ENCODE measurements at places on chromosomes 5 and 9.
A peak's percentile ranks its signal among the peaks of the same experiment; 100 is the strongest.

GRCh38 chr5:107457138-107457537 lies 213.6 kb downstream of the EFNA5 start:
- no peak for DNase-seq

DNA sequence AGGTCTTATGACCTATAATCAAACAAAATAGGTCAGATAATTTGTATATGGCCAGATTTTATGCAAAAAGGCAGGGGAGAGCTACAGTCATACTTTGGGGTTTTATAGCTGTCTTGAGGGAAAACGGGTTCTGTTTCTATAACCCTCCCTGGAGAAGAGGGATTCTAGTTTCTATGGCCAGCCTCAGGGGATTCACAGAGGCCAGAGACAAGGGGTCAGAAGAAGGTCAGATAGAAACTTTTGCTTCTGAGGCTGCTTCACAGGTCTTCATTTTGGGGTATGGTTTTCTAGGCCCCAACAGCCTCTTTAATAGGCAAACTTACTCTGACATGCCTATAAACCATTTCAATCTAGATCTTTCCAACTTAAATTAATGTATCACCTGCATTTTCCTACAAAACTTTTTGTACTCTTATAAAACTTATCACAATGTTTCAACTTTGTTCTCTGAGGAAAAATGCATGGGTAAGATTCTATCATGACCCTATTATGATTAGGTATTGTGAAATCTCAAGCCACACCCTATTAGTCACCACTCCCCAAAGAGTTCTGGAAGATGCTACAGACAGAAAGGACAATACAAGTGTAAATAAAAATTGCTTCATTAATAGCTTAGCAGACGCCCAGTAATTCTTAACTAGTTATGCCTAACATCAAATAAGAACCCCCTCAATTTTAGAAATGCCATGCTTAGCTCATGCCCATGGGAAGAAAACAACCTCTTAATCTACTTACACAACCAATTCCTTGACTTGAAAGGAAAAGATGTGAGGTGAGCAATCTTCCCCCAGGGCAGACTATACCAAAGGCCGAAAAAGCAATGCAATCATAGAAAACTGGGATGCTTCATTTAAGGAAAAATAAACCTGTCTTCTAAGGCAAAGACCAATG lies 396.6 kb downstream of the TLR4 start:
- DNase-seq: no peak

DNA sequence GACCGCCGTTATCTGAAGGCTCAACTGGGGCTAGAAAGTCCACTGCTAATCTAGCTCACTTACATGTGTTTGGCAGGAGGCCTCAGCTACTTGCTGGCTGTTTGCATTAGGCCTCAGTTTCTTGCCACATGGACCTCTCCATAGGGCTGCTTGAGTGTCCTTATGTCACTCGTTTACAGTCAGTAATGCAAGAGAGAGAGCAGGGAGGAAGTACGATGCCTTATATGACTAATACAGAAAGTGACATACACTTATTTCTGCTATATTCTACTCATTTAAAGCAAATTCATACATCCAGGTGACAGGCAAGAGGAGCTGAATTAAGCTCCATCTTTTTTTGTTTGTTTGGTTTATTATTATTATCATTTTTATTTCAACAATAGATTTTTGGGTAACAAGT lies 179.6 kb downstream of the LURAP1L start:
- DNase-seq: no peak

GRCh38 chr9:77000330-77000729 lies 19.1 kb upstream of the FOXB2 start:
- no peak for DNase-seq

DNA sequence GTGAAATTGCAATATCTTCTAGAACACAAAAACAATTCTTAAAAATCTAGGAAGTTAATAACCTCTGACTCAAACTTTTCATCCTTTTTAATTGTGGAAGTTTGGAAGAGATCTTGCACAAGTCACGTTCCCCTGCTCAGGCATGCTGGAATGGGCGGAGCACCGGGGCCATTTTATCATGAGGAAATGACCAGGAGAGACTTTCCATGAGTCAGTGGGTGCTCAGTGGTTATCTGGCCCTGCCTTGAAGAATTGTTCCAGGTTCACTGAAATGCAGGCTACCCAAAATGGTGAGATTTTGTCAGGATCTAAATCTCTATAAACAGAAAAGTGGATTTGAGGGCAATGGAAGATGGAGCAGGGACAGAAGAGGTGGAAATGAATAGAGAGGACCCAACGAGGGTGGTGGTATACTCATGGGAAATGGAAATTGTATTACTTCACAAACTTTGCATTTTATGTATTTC lies 61.2 kb downstream of the FYB1 start:
- no peak for DNase-seq

DNA sequence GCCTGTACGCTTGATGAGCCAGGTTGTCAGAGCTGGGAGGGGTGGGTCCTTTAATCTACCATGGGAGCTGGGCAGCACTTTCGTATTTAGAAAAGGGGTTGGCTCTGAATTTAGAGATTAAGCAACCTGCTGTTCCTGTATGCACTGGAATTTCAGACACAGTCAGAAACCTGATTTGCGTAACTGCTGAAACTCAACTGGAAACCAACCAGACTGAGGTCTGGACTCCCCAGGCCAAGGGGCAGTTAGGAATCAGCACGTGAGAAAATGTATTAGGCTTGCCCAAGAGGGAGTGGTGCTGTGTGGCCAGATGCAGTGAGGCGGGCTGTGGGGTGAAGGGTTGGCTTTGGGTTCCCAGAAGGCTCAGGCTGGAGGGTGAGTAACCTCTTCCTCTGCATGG lies 235.0 kb downstream of the GOLPH3 start:
- no peak for DNase-seq

- no peak for DNase-seq
Observed at GRCh38 chr9:70936536-70936935, 184.9 kb downstream of the TRPM3 start.

GRCh38 chr9:109520475-109521132 lies 22.5 kb upstream of the PTPN3 start:
- DNase-seq: no peak

GRCh38 chr9:98536542-98537173 lies 172.1 kb downstream of the GABBR2 start:
- DNase-seq: peak; percentile 43

DNA sequence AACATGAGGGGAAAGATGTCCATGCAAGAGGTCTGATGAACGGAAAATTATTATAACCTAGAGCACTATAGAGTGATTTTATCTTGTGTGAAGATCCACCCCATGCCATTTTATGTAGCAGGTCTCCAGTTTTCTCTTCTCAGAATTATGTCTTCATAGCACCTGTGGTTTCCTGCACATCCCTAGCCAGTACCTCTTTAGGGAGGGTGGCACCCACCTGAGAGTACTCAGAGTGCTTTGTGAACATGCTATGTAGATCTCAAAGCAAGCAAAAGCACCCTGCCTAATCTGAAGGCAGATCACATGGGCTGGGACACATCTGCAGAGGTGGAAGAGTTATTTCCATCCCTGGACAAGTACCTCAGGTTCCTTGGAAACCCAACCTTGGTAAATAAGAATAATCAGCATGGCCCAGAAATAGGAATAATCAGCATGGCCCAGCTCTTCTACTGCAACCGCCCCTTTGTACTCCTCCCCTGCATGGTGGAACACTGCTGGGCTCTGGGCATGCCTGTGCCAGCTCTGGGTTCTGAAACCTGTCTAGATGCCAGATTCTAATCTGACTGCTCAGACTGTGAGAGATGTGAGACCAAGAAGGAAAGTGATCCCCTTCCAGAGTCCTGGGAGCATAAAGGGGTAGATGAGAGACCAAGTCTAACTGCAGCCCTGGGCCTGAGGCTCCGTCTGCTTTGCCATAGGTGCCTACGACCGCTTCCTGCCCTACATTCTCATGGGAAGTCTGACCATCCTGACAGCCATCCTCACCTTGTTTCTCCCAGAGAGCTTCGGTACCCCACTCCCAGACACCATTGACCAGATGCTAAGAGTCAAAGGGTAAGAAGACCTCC lies 23.7 kb downstream of the SLC22A5 start:
- no peak for DNase-seq

DNA sequence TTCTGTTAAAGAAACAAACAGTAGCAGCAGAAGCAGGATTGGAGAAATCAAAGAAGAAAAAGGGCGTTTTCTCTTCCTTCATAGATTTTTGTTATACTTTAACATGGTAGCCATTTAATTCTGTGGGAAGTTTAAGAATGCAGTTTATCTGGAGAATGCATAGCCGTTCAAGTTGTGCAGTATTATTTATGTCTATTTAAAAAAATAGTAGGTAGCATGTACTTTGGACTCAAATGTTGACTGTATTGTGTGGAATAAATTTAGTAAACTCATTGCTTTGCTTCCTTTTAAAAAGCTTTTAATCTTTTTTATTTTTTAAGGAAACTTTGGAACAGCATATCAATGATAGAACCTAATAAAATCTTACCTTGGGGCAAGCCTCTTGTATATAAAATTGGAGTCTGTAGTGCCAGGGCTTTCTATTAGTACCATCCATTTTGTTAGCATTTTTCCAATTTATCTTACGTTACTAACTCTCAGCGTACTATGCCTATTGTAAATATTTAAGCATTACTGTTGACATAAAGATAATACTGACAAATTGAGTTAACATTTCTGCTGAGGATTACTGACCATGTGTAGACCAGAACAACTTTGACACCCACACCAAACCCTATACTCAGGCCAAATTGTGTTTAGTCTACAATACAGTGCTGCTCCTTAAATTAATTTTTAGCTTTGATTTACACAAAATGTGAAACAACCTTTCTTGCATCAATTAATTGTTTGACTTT lies 291.1 kb downstream of the NNT start:
- no peak for DNase-seq

- no peak for DNase-seq
Observed at GRCh38 chr9:23587433-23587832, 238.6 kb downstream of the ELAVL2 start.

GRCh38 chr9:124017051-124017928 lies 5.7 kb downstream of the LHX2 start:
- DNase-seq: no peak

DNA sequence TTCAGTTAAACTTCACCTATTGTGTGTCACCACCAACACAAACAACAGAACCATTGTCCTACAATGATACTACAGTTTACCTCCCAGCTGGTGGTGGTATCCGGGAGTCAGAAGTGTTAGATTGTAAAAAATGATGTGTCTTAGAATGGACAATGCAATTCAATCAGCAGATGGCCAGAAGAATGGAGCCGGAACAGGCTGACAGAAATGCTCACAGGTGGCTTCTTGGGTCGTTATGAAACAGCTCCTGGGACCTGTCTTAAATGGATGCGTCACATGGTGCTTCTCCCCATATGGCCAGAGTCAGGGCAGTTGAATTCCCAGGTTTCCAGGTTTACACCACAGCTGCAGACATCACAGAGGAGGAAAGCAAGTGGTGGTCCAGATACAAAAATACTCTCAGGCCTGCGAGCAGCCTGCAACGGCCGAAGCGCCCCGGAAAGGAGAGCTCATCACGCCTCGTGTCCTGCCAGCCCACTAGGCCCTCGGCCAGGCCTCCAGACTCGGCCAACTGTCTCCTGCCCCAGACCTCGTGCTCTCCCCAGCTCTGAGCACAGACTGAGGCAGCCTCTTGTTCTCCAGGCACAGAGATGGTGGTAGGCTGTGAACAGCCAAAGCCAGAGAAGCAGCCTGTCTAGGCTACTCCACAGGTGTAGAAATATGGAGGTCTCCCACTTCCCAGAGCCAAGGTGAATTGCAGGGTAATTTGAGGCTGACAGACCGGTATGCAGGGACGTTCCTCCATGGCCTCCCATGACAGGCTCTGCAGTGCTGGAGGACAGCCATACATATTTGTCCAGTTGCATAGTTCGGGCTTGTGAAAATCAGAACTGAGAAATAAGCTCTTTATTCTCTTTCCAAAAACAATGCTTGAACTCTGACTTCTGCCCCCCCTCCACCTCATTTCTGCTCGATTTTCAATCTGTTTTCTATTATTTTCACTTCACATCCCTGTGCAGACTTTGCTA lies 98.5 kb upstream of the SPATA31C2 start:
- DNase-seq: no peak

DNA sequence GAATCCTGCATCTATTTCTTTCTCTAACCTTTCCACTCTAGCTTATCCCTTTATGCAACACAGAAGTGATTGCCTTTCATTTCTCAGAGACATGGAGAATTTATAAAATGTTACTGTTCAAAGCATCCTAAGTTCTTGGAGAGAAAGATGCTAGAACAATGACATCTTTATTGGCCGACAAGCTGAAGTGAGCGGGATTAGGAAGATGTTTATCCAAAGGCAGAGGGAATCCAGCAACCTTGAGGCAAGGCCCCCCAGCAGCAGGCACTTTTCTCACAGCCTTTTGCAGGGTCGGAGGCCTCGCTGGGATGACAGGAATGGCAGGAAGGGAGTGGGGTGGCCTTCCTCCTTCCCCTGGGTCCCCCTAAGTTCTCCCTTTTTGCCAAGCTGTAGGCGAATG lies 204.8 kb downstream of the GAPVD1 start:
- DNase-seq: no peak

GRCh38 chr5:2801577-2802525 lies 50.4 kb upstream of the IRX2 start:
- no peak for DNase-seq

- no peak for DNase-seq
Observed at GRCh38 chr9:112939418-112939817, 48.7 kb upstream of the SLC46A2 start.

- DNase-seq: no peak
Observed at GRCh38 chr9:94666364-94667099, 27.2 kb upstream of the FBP1 start.

DNA sequence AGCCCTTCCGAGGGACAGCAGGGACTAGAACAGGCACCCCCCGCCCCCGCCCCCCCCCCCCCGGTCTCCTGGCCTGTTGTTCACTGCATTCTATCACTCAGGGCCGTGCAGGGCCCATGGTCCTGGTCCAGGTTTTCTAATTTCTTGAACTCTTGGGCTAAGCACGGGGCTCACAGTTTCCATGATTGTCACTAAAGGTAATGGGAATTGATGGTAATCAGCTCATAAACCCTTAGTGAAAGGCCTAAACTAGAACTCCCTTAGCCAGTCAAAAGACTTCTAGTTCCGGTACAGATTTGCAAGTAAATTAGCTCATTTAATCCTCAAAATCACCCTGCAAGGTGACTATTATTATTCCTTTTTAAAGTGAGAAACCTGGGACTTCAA lies 14.7 kb upstream of the PWWP2A start:
- no peak for DNase-seq

DNA sequence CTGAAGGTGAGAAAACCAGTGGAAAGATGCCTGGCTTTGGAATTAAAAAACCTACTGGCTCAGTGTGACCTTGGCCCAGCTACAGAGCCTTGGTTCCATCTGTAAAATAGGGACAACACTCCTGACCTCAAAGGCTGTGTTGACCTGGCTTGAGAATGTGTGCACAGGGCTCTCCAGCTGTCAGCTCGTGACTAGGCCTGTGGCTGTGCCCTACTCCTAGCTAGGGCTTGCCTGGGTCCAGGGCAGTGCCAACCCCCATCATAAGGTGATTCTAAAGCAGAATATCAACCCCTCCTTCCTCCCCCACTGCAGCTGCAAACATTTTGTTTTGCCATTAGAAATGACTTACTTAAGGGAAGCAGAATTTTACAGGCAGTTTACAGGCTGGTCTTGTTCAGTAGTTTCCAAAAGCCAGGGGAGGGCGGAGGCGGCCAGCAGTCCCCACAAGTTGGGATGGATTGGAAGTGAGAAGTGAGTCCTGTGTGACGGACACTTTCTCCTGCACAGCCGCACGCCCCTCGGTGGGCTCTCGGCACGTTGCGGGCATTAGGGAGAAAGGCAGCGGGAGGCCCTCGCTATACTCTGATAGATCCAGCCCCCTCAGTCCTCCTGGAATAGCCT lies 7.3 kb downstream of the PITX1 start:
- no peak for DNase-seq

Measured in activated CD4-positive, CD25-positive, alpha-beta regulatory T cell treated with anti-CD3 and anti-CD28 coated beads, Interleukin-2, amount 50 U/mL, for 72 hours (primary cell).